Aorta (tissue), 5 donors: ENCODE measurements at places on chromosomes 12 and 14. TPM values are rescaled to one million over a fixed set of nuclear protein-coding genes. Genes with fewer than 3 reads are reported as not detected.

DNA sequence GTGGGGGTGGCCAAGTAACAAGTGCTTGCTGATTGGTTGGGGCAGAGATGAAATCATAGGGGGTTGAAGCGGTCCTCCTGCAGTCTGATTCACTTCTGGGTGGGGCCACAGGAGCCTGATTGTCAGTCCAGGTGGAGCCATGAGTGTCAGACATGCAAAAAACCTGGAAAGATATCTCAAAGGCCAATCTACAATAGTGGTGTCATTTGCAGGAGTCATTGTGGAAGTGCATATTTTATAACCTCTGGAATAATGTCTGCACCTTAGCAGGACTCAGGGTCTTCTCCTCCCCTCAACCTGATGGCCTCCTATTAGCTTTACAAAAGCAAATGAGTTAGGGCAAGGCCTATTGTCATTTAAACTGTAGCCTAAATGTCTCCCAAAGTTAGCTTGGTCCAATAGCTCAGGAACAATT is 241.4 kb downstream of the NUAK1 start:
- H3K27me3 ChIP-seq, result no peaks in the 10 kb centered on the region
- no peak overlapping the region for H3K4me3 ChIP-seq
- DNase-seq, result no peak

DNA sequence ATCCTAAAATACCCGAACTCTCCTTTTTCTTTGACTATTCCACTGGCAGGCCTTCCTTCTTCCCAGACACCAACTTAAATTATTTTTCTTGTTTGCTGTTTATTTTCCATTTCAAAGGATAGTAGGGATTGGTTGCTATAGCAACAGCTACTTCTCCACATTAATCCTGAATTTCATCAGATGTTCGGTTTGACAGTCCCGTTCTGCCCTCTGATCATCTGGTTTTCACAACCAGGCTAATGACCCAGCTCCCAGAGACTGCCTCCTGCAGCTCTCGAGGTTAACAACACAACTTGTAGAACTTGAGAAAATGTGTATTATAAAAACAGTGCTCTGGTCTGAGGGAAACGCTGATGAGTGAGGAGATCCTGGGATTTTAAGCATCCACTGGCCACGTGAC is 45.5 kb downstream of the NUAK1 start:
- no peaks in the 10 kb centered on the region for H3K36me3 ChIP-seq
- H3K4me3 ChIP-seq, result no peak overlapping the region
- no peak for DNase-seq

The CLEC14A gene
- total RNA-seq, result 36.8 TPM

DNA sequence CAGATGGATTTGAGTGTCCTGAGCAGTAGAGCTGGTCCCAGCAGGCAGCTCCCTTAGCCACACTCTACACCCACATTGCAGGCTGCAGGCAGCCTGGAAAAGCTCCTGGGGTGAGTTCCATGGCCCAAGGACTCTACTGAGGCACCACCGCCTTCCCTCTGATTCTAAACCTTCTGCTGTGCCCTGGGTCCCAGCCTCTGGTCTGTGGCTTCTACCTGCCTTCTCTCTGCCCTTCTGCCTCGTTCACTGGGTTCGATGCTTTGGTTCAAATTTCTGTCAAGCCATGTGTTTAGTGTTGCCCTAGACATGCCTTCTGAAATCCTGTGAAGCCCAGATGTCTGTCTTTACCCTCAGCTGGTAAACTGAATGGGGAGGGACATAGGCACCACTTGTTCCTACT is 1.5 kb upstream of the FGF6 start:
- peaks cover 3% of the 10 kb centered on the region for H3K27me3 ChIP-seq
- no peaks in the 10 kb centered on the region for H3K36me3 ChIP-seq
- no peaks in the 10 kb centered on the region for H3K4me1 ChIP-seq
- no peak overlapping the region for H3K4me3 ChIP-seq
- no peak for DNase-seq

The NKX2-8 gene
- total RNA-seq, result not detected

GRCh38 chr14:54465654-54466053 is 23.1 kb downstream of the GMFB start:
- H3K4me3 ChIP-seq, result no peak overlapping the region
- H3K27me3 ChIP-seq, result no peaks in the 10 kb centered on the region
- H3K27ac ChIP-seq, result peak overlapping the region; percentile 36
- peaks cover 2% of the 10 kb centered on the region for H3K4me1 ChIP-seq
- no peak for DNase-seq

The C12orf50 gene
- 0.32 TPM for total RNA-seq

The RNASE1 gene
- 264 TPM for total RNA-seq

DNA sequence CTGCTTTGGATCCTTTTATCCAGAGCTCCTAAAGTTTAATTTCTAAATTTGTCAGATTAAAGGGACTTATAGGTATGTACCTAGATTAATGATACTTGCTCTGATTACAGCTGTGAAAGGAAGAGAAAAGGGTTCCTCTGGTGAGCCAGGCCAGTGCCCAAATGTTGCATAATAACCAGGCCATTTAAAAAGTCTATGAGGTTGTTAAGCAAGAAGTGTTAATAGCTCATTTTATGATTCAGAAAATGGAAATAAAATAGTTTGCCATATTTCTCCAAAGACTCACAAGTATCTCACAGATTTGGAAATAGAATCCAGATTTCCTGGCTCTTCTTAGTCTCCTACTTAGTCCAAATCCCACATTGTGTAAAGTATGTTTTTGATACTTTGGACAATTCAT is 67.6 kb downstream of the SLC38A6 start:
- no peaks in the 10 kb centered on the region for H3K27me3 ChIP-seq
- H3K36me3 ChIP-seq, result no peaks in the 10 kb centered on the region
- H3K27ac ChIP-seq, result no peak overlapping the region
- no peaks in the 10 kb centered on the region for H3K4me1 ChIP-seq
- H3K4me3 ChIP-seq, result no peak overlapping the region

The NELL2 gene
- 1.1 TPM for total RNA-seq

The EIF2S3B gene
- 0.69 TPM for total RNA-seq

GRCh38 chr14:96255501-96256366 is at the start of gene BDKRB1:
BDKRB1 (plus strand) TSS chr14:96256210; CDS start chr14:96263683, 7,473 bp downstream.
- no peak within 1 kb of the TSS for H3K27ac ChIP-seq
- H3K4me3 ChIP-seq, result no peak within 1 kb of the TSS
- DNase-seq, result no peak
- H3K27me3 ChIP-seq, result no peaks in the 10 kb centered on the region

DNA sequence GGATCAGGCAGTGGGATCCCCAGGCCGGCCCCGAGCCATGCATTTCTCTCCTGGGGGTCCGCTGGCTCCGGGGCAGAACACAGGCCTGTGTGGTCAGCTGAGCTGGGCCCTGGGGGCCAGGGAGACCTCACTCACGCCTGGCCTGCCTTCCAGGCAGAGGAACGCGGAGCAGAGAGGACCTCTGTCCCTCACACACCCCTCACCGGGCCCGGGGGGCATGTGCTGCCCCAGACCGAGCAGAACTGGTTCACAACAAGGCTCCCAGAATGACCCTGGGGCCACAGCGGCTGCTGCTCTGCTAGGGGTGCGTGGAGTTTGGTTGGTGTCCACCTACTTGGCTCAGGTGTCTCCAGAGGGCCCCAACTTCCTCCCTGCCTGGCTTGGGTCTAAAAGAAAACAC is 33.0 kb upstream of the RFLNA start:
- no peak overlapping the region for H3K4me3 ChIP-seq
- no peaks in the 10 kb centered on the region for H3K36me3 ChIP-seq
- no peak for DNase-seq
- H3K27me3 ChIP-seq, result no peaks in the 10 kb centered on the region

The REC8 gene
- 13.2 TPM for total RNA-seq

GRCh38 chr12:75862692-75863471 is 168.7 kb downstream of the PHLDA1 start:
- H3K27me3 ChIP-seq, result no peaks in the 10 kb centered on the region
- no peak overlapping the region for H3K4me3 ChIP-seq
- no peak overlapping the region for H3K27ac ChIP-seq
- H3K4me1 ChIP-seq, result no peaks in the 10 kb centered on the region
- no peak for DNase-seq
- H3K36me3 ChIP-seq, result no peaks in the 10 kb centered on the region

The P2RX7 gene
- 12.8 TPM for total RNA-seq

DNA sequence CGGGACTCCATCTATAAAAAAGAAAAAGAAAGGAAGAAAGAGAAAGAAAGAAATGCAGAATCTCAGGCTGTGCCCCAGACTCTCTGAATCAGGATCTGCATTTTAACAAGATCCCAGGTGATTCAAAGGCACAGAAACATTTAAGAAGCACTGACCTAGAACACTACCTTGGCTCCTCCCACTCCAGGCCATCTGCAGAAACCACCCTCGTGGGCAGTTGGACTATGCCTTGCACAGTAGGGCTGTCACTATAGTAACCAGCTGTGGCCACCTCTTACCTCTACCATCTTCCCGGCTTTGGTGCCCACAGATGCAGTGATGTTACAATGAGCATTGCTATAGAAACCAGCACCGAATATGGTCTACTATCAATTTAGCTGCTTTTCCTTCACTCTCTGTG is 110.9 kb upstream of the PWP1 start:
- H3K4me3 ChIP-seq, result no peak overlapping the region
- H3K27ac ChIP-seq, result no peak overlapping the region
- no peaks in the 10 kb centered on the region for H3K4me1 ChIP-seq
- H3K27me3 ChIP-seq, result no peaks in the 10 kb centered on the region
- DNase-seq, result no peak

DNA sequence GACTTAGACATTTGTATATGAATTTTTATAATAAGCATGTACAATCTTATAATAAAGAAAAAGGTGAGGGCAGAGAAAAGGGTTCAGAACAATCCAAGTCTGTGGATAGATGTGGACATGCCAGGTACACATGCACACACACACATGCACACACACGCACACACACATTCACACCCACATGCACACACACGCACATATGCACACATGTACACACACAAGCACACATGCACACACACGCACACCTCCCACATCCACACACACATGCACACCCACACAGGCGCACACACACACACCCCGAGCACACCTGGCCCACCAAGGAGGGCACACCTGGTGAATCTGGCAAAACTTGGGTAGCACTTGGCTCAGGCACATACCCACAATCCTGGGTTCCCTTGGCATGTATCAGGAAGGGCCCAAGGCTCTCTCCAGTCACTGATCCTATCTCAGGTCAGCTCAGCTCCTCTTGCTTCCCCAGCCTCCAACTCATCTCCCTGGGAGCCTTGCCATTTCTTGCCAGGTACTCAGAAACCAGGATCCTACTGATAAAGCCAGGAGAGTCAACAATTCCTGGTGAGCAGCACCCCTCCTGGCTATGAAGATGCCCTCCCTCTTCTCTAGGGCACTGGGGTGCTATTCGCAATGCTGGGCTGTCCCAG is 18.6 kb upstream of the TMEM106C start:
- H3K4me3 ChIP-seq, result no peak overlapping the region
- H3K36me3 ChIP-seq, result no peaks in the 10 kb centered on the region
- no peaks in the 10 kb centered on the region for H3K4me1 ChIP-seq
- no peaks in the 10 kb centered on the region for H3K27me3 ChIP-seq
- DNase-seq, result no peak

The TESPA1 gene
- total RNA-seq, result 1.0 TPM

DNA sequence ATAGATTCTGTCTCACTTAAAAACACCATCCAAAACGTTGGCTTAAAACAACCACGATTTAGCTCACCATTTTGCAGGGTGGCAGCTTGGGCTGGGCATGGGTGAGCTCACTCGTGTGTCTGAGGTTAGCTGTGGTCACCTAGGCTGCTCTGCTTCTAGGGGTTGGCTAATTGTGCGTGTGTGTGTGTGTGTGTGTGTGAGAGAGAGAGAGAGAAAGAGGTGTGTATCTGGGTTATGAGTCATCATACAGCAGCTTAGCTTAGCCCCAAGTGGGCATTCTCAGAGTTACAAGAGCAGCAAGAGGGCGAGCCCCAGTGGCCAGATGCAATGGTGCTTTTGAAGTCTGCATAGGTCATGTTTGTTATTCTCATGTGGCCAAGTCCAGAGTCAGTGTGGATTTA is 6.0 kb downstream of the FBXW8 start:
- DNase-seq, result no peak
- no peaks in the 10 kb centered on the region for H3K36me3 ChIP-seq
- peaks cover 9% of the 10 kb centered on the region for H3K4me1 ChIP-seq
- H3K27me3 ChIP-seq, result no peaks in the 10 kb centered on the region
- no peak overlapping the region for H3K27ac ChIP-seq
- no peak overlapping the region for H3K4me3 ChIP-seq

DNA sequence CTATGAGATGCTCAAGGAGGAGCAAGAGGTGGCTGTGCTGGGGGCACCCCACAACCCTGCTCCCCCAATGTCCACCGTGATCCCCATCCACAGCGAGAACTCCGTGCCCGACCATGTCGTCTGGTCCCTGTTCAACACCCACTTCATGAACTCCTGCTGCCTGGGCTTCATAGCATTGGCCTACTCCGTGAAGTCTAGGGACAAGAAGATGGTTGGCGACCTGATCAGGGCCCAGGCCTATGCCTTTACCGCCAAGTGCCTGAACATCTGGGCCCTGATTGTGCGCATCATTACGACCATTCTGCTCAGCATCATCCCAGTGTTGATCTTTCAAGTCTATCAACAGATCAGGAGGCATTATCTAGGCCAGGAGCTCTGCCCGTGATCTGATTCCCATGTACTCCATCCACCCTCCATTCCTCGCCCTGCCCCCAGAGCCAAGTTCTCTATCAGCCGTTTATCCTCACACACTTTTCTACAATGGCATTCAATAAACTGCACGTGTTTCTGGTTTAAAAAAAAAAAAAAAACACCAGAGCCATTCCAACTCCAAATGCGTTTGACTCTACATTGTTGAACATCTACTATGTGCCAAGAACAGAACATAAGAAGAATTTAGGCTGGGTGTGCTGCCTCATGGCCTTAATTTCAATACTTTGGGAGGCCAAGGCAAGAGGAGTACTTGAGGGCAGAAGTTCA is 17.5 kb downstream of the ATXN2 start:
- no peak overlapping the region for H3K4me3 ChIP-seq
- DNase-seq, result no peak

GRCh38 chr14:69096781-69097475 is 56.0 kb downstream of the DCAF5 start:
- peaks cover 3% of the 10 kb centered on the region for H3K4me1 ChIP-seq
- H3K4me3 ChIP-seq, result no peak overlapping the region
- H3K36me3 ChIP-seq, result no peaks in the 10 kb centered on the region

DNA sequence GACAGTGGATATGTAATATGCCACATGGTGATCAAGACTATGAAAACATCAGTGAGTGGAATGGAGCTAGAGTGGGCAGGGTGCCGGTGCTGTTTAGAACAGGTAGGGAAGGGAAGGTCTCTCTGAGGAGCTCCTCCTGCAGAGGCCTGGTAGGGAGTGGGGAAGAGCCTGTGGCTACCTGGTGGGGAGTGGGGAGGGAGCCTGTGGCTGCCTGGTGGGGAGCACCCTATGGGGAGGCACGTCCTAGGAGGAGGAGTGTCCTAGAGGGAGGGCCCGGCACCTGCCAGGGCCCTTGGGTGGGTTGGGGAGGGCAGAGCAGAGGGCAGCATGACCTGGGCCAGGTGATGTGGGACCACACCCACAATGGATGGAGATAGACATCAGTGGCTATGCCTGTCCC is 122.6 kb downstream of the ADGRD1 start:
- no peaks in the 10 kb centered on the region for H3K36me3 ChIP-seq
- H3K4me1 ChIP-seq, result no peaks in the 10 kb centered on the region
- H3K4me3 ChIP-seq, result no peak overlapping the region
- H3K27me3 ChIP-seq, result no peaks in the 10 kb centered on the region
- no peak overlapping the region for H3K27ac ChIP-seq

DNA sequence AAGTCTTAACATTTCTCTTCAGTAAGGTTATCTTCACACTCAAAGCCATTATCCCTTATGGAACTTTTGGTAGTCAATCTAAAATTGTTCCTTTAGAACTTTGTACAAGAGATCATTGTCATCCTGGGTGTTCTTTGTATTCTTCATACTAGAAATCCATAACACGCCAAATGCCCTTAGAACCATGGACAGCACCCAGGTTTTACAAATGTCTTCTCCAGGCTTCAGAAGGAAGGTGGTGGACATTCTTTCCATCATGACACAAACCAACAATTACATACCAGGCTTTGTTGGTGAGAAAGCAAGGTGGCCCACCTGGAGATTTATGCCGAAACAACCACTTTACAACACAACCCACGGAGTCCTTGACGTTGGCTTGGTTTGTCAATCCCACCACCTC is 365.6 kb upstream of the TBX3 start:
- no peak overlapping the region for H3K4me3 ChIP-seq
- H3K36me3 ChIP-seq, result no peaks in the 10 kb centered on the region
- H3K4me1 ChIP-seq, result no peaks in the 10 kb centered on the region
